GM19239 (cell line): ENCODE measurements at places on chromosomes 1 and 21.

- no peak for DNase-seq
These were observed 27.3 kb upstream of the LSS start for GRCh38 chr21:46255758-46256337.

GRCh38 chr1:43558346-43558841, 27.7 kb downstream of the PTPRF start:
- DNase-seq = no peak

DNA sequence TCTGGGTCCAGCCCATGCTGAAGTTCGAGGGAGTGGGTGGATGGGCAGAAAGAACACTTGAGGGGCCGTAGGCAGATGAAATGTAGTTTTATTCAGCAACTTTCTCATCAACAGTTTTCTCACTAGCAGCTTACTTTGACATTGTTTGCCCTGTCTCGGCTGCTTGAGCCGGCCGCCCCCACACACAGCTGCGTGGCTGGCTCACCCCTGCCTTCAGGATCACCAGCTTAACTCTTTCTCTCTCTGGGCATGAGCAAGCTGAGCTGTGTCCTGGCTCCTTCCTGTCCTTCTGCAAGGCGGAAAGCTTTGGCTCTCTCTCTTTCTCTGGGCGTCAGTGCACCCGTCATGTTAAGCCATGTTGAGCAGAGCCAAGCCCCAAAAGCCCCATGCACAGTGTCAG, 104.4 kb upstream of the GNG12 start:
- DNase-seq = no peak

DNA sequence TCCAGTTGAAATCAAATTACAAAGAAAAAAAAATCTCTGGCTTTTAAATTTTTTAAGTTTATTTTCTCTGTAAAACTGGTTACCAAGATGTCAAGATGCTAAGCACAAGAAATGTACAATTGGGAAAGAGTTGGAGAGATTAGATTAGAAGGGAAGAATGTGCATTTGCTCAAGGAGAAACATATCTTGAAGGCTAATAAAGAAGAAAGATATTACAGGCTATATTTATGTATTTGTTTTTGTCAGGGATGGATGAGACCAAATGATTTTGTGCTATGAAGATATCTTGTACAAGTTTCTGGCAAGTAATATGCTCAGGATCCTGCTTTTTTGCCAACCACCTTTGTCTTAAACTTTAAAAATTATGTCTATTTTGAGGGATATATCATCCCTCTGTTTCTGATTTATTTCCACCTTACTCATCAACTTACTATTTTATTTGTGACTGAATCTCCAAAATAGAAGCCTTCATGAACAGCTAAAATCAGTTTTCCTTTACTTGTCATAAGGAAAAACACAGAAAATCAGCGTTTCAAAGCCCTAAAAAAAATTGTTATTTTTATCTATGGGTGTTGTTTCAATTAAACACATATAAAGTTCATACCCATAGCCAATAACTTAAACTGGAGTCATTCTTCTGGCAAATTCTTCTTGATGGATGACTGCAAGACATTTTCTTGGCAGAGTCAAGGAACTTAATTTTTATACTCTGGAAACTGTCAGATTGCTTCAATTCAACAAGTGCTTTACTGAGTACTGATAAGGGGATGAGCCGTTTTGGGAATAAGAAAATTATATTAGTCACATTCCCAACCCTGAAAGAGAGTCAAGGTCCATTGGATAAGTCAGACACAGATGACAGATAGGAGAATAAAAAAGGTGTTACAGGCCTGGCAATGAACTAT, 141.8 kb downstream of the CTH start:
- no peak for DNase-seq

GRCh38 chr1:19512545-19512944, 27.2 kb upstream of the CAPZB start:
- DNase-seq = no peak
